ENCODE measurements at places on chromosomes 2 and 18.

- no peak for DNase-seq
Observed at GRCh38 chr2:199862788-199863187, 11.8 kb upstream of the FTCDNL1 start.

DNA sequence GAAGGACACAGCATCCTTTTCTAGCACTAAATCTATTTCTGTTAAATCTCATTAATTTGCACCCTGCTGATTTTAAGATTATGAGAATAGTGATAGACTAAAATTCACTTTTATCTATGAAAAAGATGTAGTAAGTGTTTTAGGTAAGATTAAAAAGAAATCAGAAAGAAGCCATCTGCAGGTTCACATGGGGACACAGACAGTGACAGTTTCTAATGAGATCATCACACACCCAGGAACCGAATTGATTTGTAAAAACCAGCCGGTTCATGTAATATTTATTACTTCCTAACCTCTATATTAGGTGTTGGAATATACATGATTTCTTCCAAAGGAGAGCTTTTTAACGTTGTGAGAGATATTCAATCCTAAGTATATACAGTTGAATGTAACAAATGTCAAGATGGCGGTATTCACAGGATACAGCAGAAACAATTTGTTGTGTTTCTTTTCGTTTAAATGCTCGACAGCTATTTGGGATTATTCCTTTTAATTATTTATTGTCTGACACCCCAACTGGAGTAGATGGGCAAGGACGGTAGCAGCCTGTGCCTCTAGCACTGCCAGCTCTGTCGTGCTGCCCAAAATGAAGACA lies 223.4 kb downstream of the CCDC102B start:
- no peak for DNase-seq

DNA sequence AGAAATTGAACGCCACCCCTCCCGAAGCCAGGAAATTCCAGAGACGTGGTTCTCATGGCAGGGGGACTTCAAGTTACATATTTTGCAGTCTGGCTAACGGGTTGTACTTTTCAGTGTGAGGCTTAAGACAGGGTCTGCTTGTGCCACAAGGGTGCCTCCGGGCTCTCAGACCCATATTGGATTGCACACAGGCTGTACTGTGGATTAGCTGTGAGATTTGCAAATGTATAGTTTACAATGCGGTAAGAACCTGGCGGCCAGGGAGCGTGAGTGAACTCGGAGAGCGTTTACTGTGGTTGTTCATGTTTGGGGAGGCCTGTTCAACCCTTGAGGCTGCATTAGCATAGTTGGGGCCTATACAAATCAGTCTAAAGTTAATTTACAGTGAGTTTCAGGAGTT lies 143.9 kb upstream of the SIX2 start:
- no peak for DNase-seq

GRCh38 chr2:127910415-127910814 lies 24.7 kb upstream of the AMMECR1L start:
- DNase-seq = no peak

GRCh38 chr18:42274488-42275137 lies 319.6 kb downstream of the PIK3C3 start:
- DNase-seq = no peak

- DNase-seq = no peak
Observed at GRCh38 chr2:237184192-237184918, 98.7 kb downstream of the COPS8 start.

DNA sequence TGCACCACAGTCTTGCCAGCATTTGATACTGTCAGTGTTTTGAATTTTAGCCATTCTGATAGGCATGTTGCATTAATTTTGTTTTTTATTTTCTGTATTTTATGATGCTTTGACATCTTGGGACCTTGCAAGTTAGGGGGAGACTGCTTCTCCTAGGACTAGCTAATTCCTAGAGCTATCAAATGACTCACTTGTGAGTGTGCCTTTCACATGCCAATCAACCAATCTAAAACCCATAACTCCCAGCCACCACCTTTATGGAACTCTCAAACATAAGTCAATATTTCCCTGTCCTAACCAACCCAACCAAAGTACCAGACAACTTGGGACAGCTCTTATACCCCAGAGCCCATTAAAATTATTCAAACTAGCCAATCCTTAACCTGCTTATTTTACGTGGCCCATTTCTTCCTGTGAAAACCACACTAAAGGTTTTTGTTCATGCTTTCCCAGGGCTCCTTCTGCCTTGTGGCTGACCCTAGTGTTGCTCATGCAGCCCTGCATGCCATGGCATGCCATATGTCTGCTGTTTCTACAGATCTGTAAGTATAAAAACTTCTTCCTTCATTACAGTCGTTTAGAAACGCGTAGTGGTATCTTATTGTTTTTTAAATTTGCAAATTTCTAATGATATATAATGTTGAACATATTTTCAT lies 230.1 kb downstream of the GPD2 start:
- DNase-seq = no peak

DNA sequence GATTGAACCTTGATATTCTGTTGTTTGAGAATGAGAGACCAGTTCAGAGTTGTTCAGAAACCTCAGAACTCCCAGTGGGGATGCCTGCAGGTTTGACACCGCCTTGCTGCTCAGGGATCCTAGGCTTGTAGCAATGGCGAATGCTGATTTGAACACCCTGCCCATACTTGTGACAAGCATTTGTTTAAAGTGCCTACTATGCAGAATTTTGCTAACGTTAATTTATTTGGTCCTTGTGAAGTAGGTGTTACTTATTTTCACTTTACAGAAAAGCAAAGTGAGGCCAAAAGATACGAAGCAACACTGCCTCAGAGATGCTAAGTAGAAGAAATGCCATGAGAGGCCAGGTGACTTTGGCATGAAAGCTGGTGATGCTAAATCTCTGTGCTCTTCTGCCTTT lies 32.3 kb downstream of the STON1 start:
- no peak for DNase-seq

DNA sequence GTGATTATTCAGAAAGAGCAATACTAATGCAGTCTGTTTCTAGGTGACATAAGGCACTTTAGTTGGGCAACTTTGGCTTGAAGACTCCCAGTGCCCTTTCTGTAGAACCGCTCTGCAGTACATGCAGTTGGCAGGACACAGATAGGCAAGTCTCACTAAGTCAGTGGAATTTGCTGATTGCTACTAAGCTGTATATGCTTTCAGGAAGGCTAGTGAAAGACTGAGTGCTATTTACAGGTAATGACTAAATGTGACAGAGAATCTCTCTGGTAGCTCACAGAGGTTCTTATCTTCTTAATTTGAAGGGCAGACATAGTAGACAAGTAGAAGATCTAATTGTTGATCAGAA lies 243.0 kb downstream of the WDPCP start:
- DNase-seq = no peak

DNA sequence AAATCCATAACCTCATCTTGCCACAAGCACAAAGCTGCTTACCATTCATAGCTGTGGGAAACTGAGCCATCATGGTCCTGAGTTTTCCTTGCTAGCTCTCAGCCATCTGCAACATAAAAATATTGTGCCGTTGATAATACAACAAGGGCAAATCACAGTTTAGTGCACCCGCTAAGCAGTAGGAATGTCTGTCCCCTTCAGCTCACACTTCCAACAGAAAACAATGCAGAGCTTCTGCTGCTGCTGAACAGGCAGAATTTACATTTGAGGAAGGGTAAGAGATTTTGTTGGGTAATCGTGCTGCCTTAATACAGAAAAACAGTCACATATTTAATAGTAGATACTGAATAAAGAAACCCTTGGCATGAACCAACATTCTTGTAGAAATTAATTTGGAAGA lies 32.3 kb downstream of the ITSN2 start:
- DNase-seq = no peak

DNA sequence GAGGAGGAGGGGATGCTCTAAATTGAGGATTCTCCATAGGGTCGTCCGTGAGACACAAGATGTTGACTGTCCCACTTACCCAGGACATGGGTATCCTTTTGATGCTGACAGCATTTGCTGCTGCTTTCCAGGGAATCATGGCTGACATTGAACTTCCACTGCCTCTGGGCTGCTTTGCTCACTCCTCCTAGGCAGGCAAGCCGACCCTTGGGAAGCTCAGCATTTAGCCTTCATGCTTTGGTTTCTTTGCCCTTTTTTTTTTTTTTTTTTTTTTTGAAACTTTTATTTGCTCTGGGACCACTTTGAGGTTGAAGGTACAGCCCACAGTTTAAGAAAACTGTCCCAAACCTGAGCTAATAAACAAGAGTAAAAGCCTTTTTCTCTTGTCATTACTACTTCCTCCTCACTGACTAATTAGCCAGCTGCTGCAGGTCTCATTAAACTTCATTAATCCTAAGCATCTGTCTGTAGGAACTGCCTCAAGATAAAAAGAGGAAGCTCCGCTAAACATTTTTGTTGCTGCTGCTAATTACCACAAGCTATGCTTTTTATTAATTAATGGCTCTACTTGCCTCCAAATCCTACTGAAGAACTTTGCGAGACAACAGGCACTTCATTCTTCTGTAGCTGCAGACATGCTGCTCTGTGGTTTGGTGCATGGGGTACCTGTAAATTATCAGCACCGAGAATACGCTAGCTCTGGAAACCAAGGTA lies 125.4 kb downstream of the SPTBN1 start:
- DNase-seq = no peak

- DNase-seq = no peak
Observed at GRCh38 chr2:129191530-129191929, 787.9 kb upstream of the RAB6C start.

DNA sequence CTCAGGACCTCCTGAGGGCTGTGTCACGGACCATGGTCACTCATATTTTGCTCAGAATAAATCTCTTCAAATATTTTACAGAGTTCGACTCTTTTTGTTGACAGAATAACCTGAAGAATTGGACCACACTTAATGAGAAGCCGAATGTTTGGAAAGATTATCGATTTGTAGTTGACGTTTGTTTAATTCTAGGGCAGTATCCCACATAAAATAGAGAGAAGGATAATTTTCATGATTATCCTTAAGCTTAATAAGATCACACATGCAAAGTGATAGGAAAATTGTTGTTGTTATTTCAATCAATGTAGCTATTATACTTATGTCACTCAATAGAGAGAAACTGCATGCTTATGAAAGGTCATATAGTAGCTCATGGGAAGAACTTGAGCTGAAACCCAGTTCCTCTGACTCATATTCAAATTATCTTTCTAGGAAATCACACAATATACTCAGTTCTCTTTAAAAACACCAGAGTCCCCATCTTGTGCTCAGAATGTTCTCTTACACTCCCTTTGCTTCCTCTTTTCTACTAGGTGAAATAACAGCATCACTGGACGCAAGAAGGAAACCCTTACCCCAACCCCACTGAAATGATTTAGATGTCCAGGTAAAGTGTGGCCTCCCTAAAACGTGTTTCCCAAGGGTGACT lies 982.1 kb downstream of the TSN start:
- no peak for DNase-seq

DNA sequence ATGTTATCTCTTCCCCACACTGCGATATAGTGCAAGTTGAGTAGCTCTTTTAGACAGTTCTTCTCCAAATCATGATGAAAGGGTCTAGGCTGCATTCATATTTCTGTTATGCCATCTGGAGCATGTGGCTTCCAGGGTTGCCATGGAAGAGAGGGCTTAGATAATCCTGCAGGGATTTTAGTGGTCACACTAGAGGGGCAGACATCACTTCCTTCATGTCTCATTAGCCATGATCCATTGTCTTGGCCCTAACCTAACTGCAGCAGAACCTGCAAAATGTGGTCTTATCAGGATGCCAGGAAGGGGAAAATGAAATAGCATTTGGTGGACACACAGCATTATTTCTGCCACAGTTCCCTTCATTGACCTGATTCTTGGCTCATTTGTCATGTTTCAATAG lies 83.1 kb downstream of the ADAM23 start:
- DNase-seq = no peak

DNA sequence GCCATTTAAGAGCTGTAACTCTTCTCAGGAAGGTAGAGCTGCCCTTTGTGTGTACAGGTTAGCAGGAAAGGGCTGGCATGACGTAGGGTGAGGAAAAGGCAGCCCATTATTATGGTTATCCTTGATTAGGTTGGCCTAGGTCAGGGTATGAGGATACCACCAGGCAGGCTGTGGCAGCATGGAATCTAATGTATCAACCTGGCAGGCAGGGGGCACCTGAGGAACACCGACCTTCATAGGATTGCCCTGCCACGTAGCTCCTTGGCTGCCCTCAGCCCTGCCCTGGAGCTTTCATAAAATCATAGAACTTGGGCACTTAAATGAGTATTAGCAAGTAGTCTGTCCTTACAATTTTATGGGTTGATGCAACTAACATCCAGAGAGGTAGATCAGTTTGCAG lies 261.6 kb downstream of the LTBP1 start:
- no peak for DNase-seq

DNA sequence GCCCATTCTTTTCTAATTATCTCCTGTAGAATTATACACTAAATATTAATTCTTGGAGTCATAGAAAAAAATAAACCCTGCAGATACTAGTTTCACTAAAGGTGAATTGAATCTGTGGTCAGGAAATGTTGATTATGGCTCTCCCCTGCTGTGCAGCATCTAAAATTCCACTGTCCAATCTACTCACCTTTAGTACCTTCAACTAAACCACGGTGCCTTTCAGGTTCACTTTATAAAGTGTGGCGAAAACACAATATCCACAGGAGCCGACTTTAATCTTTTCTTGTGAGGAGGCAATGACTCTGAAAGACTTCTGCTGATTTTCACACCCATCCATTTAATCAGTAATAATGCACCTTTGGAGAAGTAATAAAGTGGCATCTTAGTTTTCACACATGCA lies 402.3 kb downstream of the THSD7B start:
- DNase-seq = no peak

GRCh38 chr2:62999905-63000304 lies 50.7 kb upstream of the OTX1 start:
- no peak for DNase-seq

GRCh38 chr2:215573496-215573895 lies 137.6 kb upstream of the FN1 start:
- no peak for DNase-seq

DNA sequence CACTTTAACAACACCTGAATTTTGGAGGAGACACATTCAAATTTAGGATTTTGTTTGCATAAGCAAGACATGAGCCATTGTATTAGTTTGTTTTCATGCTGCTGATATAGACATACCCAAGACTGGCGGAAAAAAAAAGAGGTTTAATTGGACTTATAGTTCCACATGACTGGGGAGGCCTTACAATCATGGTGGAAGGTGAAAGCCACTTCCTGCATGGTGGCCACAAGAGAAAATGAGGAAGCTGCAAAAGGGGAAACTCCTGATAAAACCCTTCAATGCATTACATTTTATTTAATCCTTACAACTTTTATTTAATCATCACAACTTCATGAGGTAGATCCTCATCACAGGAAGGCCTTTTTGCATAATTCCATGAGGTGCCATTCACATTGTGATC lies 242.0 kb upstream of the STON1 start:
- DNase-seq = no peak

DNA sequence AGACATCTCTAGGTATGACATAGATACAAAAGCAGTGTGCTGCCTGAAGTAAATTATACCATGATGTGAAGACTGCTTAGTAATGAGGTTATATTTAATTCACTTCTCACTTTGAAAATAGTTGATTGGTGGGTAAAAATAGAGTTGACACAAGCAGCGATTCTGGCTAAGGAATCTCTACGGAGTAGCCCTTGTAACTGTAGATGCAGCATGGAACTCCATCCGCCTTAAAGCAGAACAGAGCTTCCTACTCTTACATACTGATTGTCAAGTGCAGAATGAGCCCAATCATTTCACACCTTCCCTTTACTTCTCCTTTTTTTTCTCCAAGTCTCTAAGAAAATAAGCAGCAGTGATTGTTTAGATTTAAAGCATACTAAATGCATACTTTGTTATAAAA lies 1594.6 kb upstream of the SLC39A10 start:
- DNase-seq = no peak
